ENCODE measurements at places on chromosomes 7 and 10.

DNA sequence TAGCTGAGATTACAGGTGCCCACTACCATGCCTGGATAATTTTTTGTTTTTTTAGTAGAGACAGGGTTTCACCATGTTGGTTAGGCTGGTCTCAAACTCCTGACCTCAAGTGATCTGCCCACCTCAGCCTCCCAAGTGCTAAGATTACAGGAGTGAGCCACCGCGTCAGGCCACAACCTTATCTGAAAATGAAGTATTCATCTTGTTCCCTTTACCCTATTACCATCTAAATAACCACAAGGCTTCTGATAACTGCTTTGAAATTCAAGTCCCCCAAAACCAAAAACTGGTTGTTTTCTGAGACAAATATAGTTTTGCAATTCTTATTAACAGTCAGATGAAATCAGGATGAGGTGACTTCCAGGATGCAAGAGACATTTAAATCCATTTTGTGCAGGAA, 2.4 kb downstream of the TCTN3 start:
- DNase-seq: no peak

DNA sequence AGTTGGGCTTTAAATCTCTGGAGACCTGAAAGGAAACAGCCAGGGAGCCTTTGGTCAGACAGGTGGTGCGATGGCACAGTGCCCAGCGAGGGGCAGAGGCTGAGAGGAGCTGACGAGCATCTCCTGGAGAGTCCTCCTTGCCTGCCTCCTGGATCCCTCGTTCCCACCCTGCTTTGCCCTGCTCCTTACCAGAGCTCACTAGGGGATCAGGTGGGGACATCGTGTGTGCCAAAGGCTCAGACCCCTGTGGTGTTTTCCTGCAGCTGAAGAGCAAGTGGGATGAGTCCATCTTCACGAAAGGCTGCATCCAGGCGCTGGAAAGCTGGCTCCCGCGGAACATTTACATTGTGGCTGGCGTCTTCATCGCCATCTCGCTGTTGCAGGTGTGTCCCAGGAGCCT, 21.8 kb upstream of the SH2D4B start:
- no peak for DNase-seq

GRCh38 chr10:31947144-31947926, 18.7 kb upstream of the ARHGAP12 start:
- no peak for DNase-seq

DNA sequence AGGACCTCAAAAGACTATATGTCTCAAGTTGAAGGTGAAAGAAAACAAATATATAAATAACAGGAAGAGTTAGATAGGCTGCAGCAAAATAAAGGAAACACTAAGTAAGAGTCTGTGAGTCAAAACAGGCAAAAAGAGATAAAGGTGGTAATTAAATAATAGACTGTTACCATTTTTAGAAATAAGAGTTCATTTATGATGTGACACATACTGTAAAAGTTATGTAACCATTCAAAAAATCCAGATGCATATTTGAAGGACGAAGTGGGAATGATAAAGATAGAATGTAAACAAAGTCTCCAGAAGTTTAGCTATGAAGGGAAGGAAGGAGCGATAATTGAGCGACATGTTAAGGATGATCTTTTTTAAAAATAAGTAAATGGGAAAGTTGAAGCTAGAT, 50.5 kb downstream of the HECTD2 start:
- DNase-seq: no peak

- DNase-seq: no peak
Measured at GRCh38 chr7:158748335-158748734, 43.7 kb upstream of the NCAPG2 start.

DNA sequence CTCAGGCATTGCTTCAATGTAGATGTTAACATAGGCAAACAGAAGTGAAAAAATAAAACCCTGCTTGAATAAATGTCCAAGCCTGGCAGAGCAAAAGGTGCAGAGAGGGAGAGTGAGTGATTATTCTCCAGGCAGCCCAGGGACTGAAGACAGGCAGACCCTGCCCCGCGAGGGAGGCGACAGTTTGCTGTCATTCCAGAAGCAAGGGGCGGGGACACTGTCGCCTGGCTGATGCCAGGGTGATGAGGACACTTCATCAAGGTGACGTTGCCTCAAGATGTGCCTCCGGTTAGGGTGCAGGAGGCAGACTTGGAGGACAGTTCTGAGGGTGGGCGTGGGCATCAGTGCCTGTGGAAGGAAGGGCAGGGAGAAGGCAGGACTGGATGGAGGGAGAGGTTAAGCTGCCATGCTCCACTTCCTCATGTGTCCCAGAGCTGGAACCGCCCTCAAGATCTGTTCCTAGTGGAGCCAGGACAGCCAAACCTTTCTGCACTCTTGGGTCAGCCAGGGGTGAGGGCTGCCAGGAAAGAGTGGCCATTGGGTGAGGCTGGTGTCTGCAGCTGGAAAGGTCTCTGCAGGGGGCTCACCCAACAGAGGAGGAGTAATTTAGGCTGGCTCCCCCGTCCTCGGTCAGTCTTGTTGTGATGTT, 560.5 kb upstream of the MKI67 start:
- DNase-seq: no peak

- no peak for DNase-seq
Measured at GRCh38 chr10:43323245-43323644, 48.2 kb upstream of the FXYD4 start.

DNA sequence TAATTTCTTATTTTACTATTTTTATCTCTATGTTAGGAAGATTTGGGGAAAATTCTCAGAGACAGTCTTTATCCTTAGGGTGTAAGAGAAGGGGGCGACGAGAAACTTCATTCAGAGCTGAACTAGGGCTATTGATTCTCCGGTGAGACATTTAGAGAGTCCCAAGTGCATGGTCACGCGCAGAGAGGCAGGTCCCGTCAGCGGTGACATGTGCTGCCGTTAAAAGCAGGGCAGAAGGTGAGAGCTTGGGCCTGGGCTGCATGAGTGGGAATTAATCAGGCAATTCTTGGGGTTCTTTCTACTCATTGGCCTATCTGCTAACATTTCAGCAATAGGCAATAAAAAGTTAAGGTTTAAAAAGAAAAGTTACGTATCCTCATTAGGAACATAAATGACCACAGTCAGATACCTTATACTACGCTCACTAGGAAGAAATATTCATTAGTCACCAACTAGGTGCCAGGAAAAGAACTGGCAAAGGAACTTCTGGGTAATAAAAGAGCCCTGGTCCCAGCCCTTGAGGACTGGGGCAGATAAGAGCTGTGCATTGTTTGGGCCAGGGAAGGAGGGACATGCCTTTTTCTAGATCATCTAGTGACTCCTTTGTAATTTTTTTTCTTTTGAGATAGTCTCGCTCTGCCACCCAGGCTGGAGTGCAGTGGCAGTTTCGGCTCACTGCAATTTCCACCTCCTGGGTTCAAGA, 21.2 kb downstream of the PRKCQ start:
- no peak for DNase-seq

- DNase-seq: no peak
Measured at GRCh38 chr10:126177417-126178030, 210.8 kb downstream of the ADAM12 start.

DNA sequence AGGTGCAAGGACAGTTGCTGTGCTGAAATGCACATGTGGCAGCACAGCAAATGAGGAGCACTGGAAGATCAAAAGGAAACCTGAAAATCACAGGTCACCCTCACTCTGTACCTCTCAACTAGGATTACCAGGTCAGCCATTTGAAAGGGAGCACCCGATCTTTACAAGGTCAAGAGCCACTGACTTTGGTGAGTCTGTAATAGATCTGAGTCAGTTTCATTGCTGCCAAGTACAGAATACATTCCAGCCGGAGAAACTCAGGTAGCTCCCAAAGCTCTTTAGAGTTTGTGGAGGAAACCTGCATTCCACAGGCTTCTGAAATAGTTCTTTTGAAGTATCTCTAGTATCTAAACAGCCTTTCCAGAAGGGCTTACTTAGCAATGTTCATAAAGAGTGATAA, 217.5 kb downstream of the SNX13 start:
- no peak for DNase-seq

DNA sequence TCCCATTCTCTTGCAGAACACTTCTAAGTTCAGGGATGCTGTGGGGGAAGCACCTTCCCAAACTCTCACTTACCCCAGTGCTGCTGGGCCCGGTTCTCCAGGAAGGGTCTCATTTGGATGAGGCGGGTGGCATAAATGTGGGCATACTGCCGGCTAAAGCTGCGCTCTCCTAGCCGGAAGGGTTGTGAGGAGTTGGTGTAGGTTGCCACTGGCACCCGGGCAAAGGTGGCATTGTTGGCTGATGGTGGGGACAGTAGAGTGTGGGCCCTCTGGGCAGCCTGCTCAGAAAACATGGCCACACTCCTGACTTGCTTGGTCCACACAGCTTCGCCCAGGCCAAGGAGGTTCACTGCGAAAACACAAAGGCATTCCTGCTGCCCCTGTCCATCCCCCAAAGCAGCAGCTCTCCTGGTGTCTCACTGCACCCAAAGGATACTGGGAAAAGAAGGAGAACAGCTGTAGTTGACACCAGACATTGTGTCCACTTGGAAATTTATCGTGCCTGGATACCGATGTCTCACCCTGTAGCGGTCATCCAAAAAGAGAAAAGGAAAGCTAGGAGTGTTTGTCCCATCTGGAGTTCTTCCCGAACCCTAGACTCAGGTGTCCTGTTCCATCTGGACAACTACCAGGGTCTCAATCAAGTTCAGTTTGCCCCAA, 1.5 kb downstream of the POLD2 start:
- no peak for DNase-seq

- DNase-seq: no peak
Measured at GRCh38 chr10:132735923-132736391, 50.0 kb downstream of the NKX6-2 start.

GRCh38 chr7:145478541-145478940, 638.1 kb upstream of the CNTNAP2 start:
- no peak for DNase-seq

GRCh38 chr7:73628504-73628903, 4.2 kb upstream of the MLXIPL start:
- DNase-seq: no peak

GRCh38 chr10:552679-553078, 136.8 kb downstream of the DIP2C start:
- no peak for DNase-seq

DNA sequence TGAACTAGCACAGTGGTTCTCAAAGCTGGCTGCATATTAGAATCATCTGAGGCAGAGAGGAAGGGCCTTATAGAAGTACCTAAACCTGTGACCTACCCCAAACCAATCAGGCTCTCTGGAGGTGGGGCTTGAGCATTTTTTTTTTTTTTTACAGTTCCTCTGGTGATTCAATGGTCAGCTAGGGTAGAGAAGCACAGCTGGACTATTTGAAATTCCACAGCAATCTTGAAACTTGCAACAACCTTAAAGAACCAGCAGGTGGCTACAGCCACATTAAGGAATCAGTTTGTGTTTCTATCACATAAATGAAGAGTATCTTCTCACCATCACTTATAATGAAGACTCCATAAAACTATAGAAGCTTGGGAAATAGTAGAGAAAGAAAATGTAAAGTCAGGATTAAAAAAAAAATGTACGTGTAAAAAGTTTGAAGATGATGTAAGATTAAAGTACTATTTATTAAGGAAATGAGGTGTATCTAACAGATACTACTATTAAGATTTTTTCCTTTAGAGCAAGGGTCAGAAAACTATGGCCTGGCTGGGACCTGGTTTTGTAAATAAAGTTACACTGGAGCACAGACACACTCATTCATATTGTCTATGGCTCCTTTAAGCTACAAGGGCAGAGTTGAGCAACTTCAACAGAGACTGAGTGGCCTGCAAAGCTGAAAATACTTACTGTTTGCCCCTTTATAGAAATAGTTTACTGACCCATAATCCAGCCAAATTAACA, 3.8 kb downstream of the RTKN2 start:
- no peak for DNase-seq

GRCh38 chr10:98957801-98958200, 277.9 kb downstream of the HPSE2 start:
- no peak for DNase-seq

GRCh38 chr10:8962249-8962648, 907.8 kb downstream of the GATA3 start:
- no peak for DNase-seq

DNA sequence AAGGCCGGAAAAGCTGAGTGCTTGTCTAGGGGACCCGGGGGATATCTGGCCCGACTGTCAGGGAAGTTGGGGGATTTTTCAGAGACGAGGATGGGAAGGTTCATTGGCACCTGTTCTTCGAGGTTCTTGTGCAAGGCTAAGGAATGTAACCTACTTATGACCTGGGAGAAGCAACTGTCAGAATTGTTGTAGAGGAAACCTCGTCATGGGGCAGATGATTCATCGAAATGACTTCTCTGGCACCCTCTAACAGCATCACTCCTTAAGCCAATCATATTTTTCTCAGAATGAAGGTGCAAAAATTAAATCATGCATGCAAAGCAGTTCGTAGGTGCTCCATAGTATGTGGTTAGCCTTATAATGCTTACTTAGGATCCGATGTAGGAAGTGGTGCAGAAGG, 58.6 kb downstream of the PLXDC2 start:
- no peak for DNase-seq

DNA sequence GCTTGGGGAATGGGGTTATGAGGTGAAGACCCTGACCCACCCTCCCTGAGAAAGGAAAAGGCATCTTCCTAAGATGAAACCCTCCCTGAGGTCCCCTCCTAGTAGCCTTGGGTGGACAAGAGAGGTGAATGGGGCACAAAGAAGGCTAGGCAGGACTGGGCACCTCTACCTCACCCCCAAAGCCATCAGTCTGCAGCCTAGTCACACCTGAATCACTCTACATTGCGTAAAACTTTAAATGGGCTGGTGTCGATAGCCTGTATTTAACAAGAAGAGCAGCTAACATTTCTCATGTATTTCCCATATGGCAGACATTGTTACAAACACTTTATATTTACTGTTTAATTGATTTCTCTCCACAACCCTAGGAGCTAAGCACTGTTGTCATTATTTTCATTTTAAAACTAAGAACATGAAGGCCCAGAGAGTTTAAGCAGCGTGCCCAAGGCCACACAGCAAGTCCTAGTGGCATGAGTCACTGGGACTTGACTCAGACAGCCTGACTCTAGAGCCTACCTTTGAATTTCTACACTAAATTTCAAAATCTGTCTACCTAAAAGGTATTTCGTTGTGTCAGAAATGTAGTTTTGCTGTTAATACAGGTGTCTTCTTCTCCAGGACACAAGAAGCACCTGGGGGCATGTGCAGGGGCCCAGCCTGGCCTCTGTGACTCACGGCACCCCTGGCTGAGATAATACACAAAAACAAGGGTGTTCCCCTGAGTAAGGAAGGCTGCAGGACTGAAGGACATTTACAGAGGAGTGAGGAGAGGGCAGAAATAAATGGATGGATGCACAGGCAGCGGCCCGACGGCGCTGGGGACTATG, 3.4 kb downstream of the AOC1 start:
- no peak for DNase-seq

- no peak for DNase-seq
Measured at GRCh38 chr7:29871787-29872398, 65.6 kb downstream of the WIPF3 start.

DNA sequence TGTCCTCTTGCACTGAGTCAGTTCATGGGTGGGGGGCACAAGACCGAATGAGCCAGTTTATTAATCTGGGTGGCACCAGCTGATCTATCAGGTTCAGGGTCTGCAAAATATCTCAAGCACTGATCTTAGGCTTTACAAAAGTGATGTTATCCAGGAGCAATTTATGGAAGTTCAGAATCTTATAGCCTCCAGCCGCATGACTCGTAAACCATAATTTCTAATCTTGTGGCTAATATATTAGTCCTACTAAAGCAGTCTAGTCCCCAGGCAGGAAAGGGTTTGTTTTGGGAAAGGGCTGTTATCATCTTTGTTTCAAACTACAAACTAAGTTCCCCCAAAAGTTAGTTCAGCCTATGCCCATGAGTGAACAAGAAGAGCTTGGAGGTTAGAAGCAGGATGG, 33.9 kb downstream of the AKR1C8 start:
- no peak for DNase-seq

All from GM12864 (cell line).